ENCODE measurements at places on chromosomes 3 and 15.

DNA sequence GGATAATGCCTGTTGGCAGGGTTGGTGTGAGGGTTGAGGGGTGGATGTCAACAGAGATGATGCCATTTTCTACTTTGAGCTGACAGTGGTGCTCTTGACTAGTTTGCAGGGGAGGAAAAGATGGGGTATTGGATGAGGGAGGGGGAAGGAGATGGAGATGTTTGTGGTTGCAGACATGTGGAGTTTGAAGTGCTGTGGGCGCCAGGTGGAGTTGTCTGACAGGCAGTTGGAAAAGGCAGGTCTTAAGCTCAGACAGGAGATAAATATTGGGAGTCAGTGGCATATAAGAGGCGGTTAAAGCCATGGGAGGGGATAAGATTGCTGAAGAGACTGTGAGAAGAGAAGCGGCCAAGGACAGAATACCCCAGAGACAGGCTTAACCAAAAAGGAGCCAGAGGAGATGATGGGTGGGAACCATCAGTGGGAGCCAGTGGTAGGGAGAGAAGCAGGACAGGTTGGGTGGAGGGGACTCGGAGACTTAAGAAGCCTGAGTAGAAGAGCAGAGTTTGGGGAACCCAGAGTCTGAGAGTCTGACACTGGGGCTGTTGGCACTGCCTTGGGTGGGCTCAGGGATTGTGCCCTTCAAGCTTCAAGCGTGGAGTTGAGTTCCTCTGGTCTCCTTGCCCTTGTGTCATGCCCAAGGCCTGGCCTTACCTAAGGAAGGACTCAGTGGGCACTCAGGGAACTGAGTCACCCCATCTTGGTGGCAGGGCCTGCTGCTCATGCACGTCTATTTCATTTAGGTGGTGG lies 13.9 kb downstream of the COPG1 start:
- no peak for DNase-seq

DNA sequence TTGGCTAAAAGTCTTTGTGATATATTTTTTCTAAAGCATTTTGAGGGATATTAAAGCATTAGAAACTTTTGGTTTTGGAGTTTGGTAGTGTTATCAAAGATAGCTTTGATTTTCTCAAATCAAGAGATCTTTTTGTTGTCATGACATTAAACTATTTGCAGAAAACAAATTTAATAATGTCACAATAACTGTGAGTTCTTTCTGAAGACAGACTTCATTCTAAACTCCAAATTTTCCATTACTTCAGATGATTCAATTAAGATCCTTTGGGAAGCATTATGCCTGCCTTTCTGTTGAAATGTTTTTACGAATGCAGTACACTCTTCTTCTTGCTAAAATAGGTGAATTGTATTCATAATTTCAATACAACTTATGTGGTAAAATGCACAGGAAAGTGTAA lies 145.4 kb downstream of the ALCAM start:
- no peak for DNase-seq

DNA sequence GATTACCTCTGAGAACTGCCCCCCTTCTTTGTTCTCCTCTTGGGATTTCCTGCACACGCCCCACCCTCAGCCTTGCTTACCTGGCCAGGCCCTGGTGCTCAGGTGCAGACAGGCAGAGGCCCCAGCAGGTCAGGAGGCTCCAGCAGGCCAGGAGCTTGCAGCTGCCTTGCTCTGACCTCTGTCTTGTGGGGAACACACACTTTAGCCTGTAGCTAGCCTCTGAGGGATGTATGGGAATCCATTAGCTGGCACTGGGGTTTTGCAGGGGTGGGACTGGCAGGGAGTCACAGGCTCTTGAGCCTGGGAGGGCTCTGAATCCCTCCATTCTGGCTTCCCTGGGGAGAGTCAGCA lies 2.7 kb downstream of the SMAD6 start:
- no peak for DNase-seq

DNA sequence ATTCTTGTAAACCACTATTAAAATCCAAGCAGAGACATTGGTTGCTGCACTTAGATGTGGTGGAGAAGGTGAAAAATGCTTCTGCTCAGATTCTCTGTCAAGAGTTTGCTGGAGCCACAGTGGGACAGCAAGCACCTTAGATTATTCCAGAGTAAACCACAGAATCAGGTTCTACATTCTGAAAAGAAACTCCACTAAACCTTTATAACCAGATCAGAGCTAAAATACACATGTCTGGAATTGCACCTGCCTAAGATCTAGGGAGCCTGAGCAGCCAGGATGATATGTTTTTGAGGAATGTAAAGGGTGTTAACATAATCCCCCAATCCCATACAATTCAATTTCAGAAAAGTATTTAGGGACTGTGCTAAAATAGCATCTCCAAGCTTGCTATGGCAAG lies at the start of gene ZPLD1:
Gene ZPLD1 (plus strand): TSS at position 301 of the 400 bp plus-strand sequence. CDS start 3,473 bp downstream, outside the sequence.
- DNase-seq: no peak

DNA sequence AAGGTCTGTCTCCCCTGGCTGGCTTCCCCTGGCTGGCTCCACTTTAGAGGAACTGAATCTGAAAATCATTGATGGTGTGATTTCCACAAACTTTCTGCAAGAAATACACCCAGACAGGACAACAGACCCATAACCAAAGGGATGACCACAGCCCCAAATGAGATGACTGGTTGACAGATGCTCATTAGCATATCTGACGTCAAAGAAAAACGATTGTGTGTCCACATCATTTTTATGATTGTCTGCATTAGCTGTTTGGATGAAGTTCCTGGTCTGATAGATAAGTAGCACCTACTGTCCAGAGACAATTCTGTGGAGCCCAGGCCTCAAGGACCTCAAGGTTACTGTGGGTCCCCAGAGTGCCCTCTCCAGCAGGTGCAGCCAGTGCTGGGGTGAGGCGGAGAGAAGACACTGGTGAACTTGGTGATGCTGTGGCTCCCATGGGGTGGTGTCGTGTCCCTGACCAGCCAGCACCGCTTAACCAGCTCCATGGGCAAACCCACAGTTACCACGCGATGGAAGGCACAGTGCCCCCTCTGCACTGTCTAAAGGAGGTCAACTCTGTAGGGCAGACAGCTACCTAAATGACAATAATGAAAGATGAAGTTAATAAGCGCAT lies 127.4 kb downstream of the NSMCE3 start:
- no peak for DNase-seq

DNA sequence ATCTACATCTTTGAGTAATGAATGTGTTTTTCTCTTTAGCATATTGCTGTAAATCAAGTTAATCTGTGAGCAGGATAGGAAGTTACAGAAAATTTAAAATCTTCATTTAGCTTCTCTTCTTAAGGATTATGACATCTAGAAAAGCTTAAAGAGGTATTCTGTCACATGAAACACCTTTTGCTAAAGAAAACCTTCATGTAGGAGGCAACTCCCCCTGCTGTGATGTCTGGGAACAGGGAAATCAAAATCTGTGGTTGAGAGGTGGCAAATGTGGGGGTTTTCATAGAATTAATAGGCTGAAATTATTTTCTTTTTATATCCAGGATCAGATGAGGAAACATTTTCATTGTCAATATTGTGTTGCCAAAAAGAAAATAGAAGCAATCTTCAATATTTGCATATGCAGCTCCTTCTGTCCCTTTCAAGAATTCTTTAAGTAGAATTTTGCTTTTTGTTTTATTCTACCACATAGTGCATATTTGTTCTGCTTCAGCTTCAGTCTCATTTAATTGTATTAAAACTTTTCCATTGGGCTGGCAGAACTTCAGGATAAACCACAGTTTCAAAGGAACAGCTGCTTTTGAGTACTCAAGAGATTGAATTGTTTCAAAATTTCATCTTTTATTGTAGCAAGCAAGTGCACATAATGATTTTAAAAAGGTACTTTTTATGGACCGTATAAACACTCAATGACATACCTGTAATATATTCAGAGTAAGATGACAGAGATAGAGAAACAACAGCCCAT lies 128.4 kb downstream of the RAP2B start:
- DNase-seq: no peak

DNA sequence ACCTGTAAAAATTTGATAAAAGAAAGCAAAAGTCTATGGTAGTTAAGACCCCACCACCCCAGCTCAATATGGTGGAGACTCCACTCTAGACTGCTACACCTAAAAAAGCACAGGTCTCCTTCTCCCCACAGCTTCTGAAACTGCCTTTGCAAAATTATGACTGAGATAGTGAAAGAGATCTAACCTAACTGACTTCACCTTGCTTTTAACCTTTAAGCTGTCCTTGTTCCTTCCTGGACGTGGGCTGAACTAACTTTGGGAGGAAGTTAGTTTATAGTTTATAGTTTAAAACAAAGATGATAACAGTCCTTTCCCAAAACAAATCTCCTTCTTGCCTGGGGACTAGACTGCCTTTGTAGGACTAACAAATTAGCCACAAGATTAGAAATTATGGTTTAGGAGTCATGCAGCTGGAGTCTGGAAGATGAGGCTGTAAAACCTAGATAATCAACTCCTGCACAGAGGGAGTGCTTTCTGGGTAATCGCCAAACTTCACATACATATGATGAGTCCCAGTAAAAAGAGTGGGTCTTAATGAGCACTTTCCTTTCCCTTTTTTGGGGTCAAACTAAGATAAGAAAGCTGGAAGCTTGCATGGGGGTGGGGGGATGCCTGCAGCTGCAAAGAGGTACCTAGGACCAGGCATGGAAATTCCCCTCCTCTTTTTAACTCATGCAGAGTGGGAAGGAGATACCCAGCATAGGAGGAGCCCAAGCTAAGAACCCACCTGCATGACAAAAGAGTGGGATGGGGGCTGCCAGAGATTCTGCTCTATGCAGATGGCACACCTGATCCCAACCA lies 17.5 kb downstream of the CCR8 start:
- DNase-seq: no peak

DNA sequence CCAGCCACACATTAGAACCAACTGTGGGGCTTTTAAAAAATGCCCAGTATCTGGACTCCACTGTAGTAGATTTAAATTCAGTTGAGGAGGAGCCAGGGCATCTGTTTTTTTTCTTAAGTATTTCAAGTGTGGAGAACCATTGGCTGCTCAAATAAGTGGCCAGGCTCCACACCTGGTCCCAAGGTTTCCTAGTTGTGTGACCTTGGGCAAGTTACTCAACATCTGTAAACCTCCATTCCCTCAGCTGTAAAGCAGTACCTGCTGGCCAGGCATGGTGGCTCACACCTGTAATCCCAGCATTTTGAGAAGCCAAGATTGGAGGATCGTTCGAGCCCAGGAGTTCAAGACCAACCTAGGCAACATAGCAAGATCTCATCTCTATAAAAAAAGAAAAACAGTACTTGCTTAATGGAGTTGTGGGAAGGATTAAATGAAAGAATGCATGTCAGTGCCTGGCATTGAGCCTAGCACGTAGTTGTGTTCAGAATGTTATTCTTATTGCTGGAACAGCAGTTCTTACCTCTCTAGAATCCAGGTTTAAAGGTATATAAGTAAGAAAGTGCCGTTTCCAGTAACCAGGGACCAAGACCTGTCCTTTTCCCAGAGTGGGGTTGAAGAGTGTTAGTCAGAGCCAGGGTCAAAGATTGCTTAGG lies 2.0 kb downstream of the PPP1R14D start:
- DNase-seq: no peak

GRCh38 chr3:51955175-51955892 lies at the start of gene GPR62:
Gene GPR62, plus strand, starts transcription at chr3:51955381. Its CDS starts 272 bp downstream, at chr3:51955653.
- DNase-seq: no peak

DNA sequence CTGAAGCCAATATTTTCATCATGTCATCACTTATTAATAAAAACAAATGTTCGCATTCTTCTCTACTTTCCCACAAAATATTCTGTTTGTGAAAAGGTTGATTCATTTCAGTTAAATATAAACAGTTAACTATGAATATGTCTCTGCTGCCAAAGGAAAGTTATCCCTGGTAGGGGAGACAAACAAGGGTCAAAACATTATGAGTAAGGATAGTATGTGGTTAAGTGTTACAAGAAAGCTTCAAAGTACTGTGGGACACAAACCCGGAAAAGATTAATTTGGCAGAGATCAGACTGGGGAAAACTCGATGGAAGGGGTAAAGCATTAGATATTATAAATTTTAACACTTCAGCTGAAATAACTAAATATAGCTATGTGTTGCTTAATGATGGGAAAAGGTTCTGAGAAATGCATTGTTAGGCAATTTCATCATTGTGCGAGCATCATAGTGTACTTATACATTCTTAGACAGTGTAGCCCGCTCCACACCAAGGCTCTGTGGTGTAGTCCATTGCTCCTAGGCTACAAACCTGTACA lies 436.5 kb upstream of the TBL1XR1 start:
- no peak for DNase-seq

GRCh38 chr3:179266701-179267211 lies 15.8 kb upstream of the KCNMB3 start:
- DNase-seq: no peak
